Skin of body (tissue), 3 donors: ENCODE measurements at places on chromosomes 1 and 21. TPM values are rescaled to one million over a fixed set of nuclear protein-coding genes. Genes with fewer than 3 reads are reported as not detected.

Gene ALX3
- not detected for total RNA-seq

Gene RABIF
- 4.8 TPM for total RNA-seq

Gene HSD3B2
- total RNA-seq: 0.20 TPM

Gene C1orf35
- 5.8 TPM for total RNA-seq

Gene TMEM51
- total RNA-seq: 3.6 TPM
